ENCODE measurements at places on chromosomes 2 and 18.

DNA sequence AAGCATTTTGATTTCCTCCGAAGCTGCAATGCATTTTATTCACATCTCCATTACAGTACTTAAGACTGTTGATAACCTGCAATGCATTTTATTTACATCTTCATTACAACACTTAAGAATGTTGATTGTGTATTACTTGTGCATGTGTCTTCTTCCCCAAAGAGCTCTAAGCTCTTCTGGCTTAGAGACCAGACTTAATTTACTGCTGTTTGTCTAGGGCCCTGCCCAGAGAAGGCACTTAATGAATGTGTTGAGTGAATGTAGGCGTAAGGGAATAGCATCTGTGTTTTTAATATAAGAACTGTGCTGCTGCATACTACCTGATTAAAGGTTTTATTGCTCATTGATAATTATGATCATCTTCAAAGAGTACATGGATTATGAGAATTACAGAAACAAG, 295.6 kb downstream of the ZNF385B start:
- DNase-seq, result no peak

- DNase-seq, result no peak
Measured at GRCh38 chr2:23484767-23485166, 99.8 kb downstream of the KLHL29 start.

DNA sequence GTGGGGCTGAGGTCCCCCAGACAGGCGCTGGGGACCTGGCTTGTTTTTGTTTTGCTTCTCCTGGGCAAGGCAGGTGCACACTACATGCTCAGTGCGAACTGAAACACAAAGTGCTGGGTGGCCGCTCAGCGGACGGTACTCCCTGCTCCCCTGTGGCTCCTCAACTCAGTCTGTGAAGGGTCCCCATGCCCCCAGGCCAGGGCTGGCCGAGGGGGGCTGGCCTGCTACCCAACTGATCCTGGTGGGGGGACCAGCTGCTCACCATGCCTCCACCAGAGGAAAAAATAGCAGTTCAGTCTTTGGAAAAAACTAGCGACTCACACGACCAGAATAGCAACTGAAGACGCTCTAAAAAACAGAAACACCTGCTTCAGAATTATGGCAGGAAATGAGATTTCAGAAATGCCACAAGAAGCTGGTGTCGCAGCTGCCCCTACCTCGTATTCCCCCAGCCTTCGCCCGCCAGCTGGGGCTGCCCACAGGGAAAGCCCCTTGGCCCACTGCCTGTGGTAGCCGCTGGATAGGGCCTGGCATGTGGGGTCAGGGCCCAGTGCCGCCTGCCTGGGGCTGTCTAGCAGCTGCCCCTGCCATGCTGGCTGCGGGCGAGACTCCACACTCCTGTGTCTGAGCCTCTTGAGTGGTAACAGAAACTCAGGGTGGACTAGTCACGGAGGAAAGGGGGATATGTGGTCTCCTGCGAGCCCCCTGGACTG, 43.7 kb downstream of the MEX3C start:
- DNase-seq, result peak; percentile 82

GRCh38 chr18:75824661-75825060, 397.2 kb upstream of the SMIM21 start:
- no peak for DNase-seq

DNA sequence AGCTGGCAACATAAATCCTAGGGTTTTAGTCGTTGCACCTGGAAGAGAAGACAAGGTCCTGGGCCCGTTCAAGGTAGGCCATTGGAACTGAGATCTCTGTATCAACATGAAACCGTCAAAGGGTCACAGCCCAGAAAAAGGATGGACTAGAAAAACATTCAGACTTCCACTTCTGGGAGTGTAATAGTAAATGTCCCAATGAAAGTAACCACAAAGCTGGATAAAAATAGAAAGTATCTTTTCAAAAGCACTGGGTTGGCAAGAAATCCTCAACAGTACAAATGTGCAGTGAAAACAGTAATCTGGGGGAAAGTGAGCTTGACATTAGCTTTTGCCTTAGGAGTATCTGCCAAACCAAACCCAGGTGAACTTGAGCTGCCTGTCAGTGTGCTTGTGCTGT, 12.9 kb downstream of the CGREF1 start:
- no peak for DNase-seq

DNA sequence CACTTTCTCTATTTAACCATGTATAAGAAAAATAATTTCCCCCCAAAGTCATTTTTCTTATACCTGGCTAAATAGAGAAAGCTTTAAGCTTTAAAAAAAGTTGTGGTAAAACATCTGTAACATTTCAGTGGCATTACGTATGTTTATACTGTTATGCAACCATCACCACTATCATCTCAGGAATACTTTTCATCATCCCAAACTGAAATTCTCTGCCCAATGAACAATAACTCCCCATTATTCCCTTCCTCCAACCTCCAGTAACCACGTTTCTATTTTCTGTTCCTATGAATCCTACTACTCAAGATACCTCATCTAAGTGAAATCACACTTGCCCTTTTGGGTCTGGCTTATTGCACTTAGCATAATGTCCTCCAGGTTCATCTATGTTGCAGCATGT, 1.7 kb upstream of the SLC3A1 start:
- DNase-seq, result no peak

Measured in tongue (tissue), 3 donors.